ENCODE measurements at places on chromosomes 5 and 9.

DNA sequence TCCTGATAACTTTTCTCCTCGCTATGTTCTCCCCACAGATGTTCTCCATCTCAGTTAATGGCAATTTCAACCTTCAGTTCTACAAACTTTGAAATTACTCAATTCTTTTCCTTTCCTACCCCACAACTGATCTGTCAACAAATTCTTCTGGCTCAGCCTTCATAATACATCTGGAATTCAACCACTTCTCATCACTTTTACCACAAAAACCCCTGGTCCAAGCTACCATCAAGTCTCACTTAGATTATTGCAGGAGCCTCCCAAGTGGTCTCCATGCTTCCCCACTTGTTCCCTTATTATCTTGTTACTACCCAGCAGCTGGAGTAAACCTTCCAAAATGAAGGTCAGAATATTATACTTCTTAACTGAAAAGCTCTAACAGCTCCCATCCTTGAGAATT, 110.1 kb downstream of the FBN2 start:
- DNase-seq, result no peak

DNA sequence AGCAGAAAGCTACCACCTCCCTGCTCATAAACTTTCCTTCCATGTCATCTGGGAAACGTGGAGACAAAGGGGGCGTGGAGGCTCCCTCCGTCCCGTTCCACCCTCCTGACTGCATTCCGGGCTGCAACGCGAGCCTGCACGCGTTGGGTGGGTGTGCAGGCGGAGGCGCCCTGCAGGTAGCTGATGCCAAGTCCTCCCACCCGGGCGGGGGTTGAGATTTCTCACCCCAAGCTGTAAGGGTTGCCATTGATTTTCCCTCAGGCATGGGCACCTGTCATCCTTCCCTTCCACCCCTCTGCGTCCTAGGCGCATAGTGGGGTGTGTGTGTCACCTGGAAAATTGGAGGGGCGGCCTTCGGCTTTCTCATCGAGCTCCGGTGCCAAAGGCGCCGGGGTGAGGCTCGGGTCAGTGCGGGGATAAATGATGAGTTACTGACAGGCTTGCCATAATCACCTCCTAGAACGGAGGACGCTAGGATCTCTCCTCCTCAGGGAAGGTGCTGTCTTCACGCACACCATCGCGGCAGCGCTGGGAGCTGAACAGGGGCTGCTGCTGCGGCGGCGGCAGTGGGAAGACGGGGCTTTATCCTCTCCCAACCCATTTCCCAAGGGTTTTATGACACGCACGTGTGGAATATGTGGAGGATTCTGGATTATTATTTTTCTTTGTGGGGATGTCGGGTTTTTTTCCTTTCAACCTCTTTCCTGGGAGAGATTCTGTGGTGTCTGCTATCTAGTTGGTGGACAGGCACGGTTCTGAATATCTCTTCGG, 973 bp downstream of the PLPPR1 start:
- no peak for DNase-seq

DNA sequence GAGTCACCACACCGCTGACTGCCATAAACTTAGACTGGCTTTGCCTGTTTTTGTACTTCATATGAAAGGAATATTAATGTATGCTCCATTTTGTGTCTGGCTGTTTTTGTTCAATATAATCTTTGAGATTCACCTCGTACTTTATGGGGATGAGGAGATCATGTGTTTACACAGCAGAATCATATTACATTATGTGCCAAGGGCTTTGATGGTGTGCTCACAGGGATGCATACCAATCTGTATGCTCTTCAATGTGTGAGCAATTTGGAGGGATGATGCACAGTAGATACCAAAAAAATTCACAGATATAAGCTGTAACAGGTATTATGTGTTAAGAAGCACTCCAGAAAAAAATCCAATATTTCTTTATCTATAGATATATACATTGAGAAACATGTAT, 113.7 kb downstream of the GABRB2 start:
- DNase-seq, result no peak

DNA sequence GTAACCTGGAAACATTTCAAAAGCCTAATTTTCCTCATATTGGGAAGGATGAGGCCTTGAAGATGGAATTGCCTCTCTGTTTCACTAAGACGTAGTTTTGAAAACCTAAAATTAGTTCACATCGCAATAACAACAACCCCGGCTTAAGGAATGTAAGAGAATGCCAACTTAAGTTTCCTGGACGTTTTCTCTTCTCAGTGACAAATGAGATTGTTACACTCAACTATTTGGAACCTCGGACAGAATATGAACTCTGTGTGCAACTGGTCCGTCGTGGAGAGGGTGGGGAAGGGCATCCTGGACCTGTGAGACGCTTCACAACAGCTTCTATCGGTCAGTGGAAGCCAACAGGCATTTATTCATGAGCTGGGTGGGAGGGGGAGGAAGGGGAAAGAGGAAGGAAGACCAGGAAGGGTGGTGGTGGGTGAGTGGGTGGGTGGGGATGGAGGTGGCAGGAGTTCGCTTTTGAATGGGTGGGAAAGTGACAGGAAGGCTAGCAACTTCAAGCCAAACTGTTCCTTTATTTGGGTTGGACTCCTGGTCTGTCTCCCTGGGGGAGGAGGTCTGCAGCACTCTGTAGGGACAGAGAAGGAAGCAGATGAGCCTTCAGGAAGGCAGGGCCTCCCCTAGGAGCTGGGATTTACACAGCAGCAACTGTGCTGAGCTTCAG, 83.4 kb downstream of the TEK start:
- no peak for DNase-seq

DNA sequence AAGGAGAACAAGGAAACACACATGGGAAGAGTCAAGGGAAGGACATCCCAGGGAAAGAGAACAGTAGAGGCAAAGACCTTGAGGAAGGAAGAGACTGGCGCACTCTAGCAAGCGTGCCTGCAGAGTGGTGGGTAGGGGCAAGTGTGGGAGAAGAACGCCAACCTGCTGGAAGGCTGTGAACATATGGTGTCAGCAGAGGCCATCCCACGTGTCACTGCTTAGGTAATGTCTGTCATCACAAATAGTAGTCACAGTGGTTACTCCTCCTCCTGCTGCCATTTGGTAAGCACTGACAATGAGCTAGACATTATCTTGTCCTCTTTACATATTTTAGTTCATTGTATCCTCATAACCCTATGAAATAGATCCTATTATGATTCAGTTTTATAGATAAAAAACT, 206.4 kb upstream of the TRIM32 start:
- DNase-seq, result no peak

- no peak for DNase-seq
Measured at GRCh38 chr9:114294664-114295063, 28.2 kb upstream of the ORM1 start.
